AG04450 (cell line): ENCODE measurements at places on chromosomes 12 and 14.

- DNase-seq: no peak
Measured at GRCh38 chr14:85501751-85502150, 28.2 kb upstream of the FLRT2 start.

GRCh38 chr12:66011731-66012130, 118.8 kb downstream of the LLPH start:
- DNase-seq: no peak

DNA sequence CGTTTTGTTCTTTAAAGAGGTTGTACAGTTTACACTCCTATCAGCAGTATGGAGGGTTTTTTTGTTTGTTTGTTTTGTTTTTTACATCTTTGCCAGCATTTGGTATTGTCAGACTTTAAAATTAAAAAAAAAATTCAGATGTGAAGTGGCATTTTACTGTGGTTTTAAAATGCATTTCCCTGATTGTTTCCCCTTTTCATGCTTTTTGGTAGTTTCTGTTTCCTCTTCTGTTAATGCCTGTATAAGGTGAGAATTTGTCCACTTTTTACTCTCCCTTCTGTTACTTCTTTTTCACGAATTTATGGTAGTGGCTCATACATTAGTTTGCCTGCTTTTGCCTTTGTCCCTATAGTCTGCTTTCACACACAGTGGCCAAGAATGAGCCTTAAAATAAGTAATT, 36.6 kb downstream of the MNAT1 start:
- DNase-seq: no peak

DNA sequence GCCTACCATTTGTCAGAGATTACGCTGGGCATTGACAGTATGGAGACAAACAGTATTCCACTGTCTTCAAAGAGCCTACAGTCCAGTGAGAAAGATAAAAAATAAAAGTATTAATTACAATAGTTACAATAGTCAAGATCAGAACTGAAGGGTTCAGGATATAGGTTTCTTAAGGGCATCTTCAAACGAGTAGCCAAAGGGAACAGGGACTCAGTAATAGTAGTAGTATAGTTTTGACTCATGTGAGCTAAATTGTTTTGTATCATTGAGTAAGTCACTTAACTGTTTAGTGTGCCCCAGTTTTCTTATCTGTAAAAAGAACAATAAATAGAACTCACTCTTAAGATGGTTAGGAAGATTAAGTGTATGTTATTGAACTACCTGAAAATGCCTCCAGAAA, 123.6 kb downstream of the METTL25 start:
- no peak for DNase-seq

DNA sequence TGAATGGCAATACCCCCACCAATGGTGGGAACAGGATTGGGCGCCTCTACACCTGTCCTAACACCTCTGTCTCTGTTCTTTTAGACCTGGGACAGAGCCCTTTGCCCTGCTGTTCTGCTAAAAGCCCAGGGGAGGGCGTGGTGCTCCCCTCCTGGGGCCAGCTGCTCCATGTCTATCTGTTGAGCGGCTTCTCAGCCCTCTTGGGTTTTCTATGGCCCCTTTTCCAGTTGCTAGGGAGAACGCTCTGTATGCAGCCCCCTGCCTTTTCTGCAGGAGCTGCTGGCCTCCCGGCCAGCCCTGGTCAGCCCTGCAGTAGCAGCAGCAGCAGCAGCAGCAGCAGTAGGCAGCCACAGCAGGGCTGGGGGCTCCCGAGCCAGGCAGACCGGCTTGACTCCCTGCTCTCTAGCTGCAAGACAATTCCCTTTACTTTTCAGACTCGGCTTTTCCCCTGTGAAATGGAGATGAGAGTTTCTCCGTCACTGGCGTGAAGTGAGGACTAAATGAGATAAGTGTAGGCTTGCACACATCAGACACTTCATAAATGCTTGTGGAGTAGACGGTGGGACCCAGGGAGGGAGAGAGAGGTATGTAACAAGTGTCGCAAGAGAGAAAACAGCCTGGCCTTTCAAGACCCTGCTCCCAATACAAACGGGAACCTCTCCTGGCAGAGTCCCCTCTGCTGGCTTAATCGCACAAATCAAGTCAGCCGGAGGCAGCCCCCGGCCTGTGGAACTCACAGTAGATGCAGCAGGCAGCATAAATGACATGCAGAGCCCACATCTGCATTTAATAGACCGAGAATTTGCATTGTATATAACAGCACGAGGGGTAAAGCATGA, 1.0 kb downstream of the RTL1 start:
- no peak for DNase-seq

- DNase-seq: no peak
Measured at GRCh38 chr14:103142026-103142425, 18.8 kb downstream of the TNFAIP2 start.

- no peak for DNase-seq
Measured at GRCh38 chr12:90261283-90261682, 552.6 kb upstream of the ATP2B1 start.

- DNase-seq: no peak
Measured at GRCh38 chr14:20626274-20626673, 15.2 kb downstream of the OR6S1 start.

GRCh38 chr14:73243341-73243740, 6.0 kb downstream of the PAPLN start:
- DNase-seq: no peak

GRCh38 chr14:60721326-60722106, 2.6 kb downstream of the SIX4 start:
- DNase-seq: no peak

GRCh38 chr14:32821964-32822653, 116.6 kb upstream of the NPAS3 start:
- DNase-seq: peak; percentile 15

- DNase-seq: no peak
Measured at GRCh38 chr12:31205054-31205453, 120.9 kb downstream of the SINHCAF start.

DNA sequence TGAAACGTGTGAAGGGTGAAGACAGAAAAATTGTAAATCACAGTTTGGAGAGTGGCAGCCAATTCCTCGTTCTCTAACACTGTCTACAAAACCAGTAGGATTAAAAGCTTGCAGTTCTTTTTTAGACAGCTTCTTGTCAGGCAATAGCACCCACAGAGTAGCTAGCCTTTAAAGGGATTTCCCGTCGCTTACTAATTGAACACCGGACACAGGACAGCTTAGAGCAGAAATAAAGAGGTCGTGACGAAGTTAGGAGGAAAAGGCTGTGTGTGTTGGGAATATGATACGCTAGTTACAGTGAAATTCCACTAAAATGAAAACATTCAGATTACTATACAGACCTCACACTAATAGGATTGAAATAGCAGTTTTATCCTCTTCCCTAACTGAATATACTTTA, 149.1 kb upstream of the FLRT2 start:
- no peak for DNase-seq

DNA sequence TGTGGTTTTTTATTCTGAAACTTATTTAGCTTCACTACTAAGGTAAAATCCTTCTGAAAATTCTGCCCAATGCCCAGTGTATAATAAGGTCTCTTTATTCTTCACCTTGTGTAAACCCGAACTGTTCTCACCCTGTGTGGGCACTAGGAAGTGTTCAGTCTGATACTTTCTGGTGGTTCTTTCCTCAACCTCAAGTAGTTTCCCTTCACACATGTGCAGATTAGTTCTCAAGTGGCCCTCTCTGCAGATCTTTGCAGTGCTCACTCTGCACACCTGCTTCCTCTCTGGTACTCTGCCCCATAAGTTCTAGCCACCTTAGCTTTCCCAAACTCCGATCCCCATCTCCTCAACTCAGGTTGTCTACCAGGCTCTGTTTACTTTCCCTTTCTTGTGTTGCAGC, 61.6 kb downstream of the RAD51B start:
- DNase-seq: no peak

GRCh38 chr12:57175428-57176138, 28.2 kb upstream of the LRP1-AS start:
- peak; percentile 44 for DNase-seq

- DNase-seq: no peak
Measured at GRCh38 chr14:23299211-23299957, 3.3 kb downstream of the PPP1R3E start.

- no peak for DNase-seq
Measured at GRCh38 chr14:105273062-105273461, 24.7 kb downstream of the BTBD6 start.

DNA sequence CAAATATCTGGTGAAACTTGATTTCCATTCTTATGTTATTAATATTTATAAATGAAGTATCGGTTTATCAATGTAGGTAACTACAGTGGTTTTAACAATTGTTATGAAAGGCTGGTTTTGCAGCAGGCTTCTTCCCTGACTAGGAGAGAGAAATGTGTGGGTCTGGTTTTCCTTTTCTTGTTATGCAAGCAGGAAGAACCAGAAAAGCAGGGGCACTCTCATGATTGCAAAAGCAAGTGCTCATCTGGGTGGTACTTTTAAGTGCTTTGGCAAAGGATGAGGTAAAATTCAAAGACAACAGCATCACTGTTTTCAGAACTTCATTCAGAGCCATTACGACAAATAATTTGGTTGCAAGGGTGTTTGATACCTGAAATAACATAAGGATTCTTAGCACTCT, 105.6 kb downstream of the PTPRO start:
- no peak for DNase-seq

GRCh38 chr14:96264853-96265252, 8.8 kb downstream of the BDKRB1 start:
- no peak for DNase-seq

DNA sequence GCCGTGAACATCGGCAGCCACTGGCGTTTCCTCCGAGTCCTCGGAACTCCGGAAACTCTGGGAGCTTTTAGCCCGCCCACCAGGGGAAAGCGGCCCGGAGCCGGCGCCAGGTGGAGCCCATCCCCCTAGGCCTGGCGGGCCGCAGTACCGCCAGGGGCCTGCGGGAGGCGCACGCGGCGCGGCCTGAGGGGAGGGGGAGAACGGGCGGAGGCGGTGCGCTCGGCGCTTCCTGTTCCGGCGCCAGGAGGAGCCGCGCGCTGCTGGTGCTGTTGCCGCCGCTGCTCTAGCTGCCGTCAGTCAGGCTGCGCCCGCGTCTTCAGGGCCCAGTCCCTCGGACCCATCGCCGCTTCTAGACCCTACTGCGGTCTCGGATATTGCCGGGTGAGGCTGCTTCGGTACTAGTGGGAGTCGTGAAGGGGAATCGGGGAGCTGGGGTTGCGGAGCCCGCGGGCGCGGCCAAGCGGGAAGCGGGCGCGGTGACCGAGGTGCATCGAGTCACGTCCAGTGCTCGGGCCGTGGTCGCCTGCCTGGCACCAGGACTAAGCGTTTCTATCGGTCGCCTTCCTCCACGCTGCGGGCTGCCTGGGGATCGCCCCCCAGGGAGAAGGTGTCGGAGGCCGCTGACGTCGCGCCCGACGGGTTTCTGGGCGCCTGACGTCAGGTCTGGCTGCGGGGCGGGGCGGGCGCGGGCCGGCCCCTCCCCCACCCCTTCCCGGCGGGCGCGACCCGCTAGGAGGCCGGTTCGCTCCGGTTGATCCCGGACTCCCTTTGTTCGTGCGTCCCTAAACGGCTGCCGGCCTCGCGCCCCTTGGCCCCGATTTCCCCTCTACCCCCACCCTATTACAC, at the start of gene MAPK1IP1L:
Gene MAPK1IP1L, plus strand, starts transcription at position 225 of the 846 bp plus-strand sequence. CDS start 10,037 bp downstream, outside the sequence.
- peak; percentile 70 for DNase-seq

DNA sequence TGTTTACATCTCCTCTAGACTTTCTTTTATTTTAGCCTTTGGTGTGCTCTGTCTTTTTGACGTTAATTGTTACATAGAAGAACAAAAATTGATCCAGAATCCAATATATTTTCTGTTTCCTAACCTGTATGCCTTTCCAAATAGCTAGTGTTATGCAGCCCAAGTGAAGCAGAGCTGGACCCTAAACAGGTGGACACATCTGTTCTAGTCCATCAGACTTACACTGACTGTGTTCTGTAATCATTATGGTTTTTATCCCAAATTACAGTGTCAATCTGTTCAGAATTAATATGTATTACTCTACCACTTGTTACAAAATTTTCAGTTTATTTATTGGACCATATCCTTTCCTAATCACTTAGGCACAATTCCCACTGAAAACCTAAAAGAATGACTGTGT, 176.8 kb upstream of the FOXG1 start:
- no peak for DNase-seq

DNA sequence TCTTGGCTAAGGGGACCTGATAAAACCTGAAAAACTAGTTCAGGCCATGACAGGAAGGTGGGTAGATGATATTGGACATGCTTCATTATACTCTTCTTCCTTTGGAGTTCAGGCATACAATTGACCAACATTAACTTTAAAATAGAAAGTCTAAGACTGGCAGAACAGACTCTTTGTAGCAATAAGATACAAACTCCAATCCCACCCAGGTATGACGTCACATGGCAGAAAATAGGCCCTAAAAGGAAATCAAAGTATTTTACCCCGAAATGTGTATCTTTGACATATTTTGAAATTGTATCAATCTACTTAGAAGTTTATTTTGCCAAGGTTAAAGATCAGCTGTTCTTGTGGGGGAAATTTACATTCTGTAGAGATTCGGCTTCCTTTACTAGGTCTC, 198.1 kb upstream of the LRIG3 start:
- DNase-seq: no peak

GRCh38 chr12:41188058-41188840, at the start of gene PDZRN4:
Gene PDZRN4 (plus strand): TSS chr12:41188320.
- DNase-seq: no peak

DNA sequence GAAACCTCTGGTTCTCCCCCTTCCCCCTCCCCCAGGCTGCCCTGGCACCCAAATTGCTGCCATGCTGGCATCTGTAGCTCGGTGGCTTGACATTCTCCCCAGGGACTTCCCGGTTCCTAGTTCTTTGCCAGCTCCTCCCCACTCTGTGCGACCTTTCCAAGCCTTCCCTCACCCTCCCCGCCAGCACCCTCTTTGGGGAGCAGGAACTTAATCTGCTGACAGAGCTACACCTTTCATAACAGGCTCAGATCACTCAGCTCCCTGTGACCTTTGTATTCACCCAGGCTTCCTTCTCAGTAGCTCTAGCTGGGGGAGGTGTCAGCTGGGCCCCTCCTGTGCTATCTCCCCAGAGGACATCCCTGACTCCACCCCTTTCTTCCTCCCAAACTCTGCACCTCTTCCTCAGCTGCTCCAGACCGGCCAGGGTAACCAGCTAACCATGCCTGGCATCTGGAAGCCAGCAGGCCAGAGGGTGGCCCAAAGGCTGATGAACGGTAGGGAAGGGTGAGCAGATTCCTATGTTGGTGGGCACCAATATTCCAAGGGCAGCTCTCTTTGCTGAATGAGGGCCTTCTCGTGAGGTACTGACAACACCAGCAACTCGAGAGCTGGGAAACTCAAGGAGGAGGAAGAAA, 1.8 kb upstream of the COX14 start:
- no peak for DNase-seq

DNA sequence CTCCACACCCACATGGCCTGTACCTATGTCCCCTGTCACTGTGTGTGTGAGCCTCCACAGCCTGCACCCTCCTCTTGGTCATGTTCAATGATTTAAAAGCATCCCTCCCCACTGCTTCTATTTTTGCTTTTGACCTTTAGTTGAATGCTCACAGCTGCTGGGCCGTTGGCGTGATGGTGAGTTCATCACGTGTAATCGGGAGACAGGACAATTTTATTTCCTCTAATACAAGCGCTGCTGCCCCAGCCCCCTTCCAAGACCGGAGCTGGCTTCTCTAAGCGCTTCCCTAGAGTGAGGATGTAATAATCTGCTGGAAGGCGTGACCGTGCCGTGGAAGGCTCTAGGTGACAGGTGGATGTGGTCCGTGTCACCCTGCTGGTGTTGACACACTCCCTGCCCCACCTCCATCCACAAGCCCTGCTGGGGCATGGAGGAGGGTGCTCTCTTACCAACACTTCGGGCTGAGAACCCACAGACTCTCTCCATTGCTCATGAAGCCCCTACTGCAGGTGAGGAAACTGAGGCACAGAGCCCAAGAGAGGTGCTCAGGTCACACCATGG, 25.4 kb downstream of the CCDC85C start:
- DNase-seq: no peak
